ENCODE measurements at places on chromosomes 6 and 20.
A peak's percentile ranks its signal among the peaks of the same experiment; 100 is the strongest.

GRCh38 chr6:142845624-142846458 lies 99.1 kb downstream of the HIVEP2 start:
- peak; percentile 92 for DNase-seq

DNA sequence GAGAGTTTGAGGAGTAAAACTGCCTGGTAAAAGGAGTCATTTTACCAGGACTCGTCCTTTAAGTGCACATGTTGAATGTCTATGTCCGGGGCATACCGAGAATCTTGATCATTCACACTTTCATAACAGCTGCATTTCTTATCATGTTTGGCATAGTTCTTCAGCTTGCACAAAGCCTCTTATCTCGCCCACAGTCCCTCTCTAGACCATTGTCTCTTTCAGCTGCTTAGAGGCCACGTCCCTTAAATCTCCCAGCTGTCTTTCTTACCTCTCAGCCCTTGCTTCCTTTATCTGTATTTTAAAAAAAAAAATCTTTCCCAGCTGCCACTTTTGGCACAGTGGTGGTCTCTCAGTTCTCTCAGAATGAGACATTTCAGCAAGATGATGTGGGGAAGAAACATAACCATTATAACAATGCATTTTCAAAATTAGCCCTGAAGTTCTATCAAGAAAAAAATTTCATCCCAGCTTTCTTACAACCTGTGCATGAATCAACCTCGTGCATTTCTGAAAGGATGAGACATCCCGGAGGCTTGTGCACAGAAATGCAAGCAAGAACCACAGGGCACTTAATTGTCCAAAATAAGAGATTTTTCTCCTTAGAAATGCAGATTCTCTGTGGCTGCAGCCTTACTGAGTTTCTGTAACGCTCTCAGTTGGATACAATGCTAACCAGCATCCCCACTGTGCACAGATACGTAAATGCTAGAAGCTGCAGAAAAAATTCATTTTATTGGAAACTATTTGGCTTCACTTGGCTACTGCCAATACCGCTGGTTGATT lies 24.2 kb downstream of the RBM24 start:
- DNase-seq: no peak

DNA sequence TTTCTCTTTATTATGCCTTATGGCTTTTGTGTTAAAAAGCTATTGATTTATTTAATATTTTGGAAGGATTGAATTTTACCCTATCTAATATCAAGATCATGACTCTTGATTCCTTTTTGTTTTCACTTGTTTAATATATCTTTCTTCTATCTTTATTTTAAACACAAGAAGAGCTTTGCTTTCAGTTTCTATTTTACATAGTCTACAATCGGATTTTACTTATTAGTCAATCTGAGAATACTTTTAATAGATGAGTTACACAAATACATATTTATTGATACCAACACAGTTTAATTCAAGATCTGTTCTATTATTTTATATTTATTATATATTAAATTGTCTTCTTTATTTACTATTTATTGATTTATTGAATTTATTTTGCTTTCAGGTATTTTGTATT lies 218.8 kb downstream of the ESR1 start:
- no peak for DNase-seq

- DNase-seq: no peak
These were observed 6.3 kb upstream of the NAA20 start for GRCh38 chr20:20010639-20011500.

DNA sequence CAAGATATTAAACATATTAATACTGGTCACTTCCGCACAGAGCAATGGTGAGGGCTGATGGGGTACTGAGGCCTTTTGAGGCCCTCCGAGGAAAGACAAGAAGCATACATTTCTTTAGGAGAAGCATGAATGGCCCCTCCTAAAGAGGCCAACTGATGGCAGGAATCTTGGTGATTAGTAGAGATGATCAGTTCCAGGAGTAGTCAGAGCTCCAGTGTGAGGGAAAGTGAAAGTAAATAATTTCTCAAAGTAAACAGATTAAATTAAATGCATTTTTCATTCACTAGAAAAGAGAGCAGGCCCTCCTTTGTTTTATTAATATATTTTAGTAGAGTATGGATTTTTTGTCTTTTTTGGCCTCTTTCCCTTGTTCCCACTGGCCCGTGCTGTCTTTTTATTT lies 38.2 kb downstream of the NOX3 start:
- DNase-seq: no peak

GRCh38 chr6:6614096-6614982 lies 25.8 kb downstream of the LY86 start:
- no peak for DNase-seq

GRCh38 chr6:144285548-144285797 lies 338 bp downstream of the UTRN start:
- peak; percentile 59 for DNase-seq

DNA sequence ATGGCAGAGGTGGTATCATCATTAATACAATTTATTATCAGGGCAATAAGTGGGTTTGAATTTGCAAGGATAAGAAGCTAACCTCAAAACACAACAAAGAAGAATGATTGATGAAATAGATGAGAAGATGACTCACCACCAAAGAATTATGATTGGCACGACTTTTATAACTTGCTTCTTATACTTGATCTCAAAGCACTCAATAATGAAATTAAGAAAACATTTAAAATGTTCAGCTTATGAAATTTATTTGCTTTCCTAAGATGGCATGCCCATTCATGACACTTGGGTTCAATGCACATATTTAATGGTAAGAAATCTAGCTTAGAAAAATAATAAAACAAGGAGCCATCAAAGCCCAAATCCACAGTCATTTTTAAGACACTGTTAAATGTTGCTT lies 477.5 kb downstream of the GJA1 start:
- DNase-seq: no peak

- no peak for DNase-seq
These were observed 280.4 kb downstream of the PTPRK start for GRCh38 chr6:128240024-128240428.

GRCh38 chr6:110520992-110521543 lies 44.7 kb upstream of the SLC22A16 start:
- DNase-seq: no peak

GRCh38 chr6:170554796-170555137 lies 598 bp downstream of the TBP start:
- no peak for DNase-seq
